ENCODE measurements at places on chromosomes 1 and 21. TPM values are rescaled to one million over a fixed set of nuclear protein-coding genes. Genes with fewer than 3 reads are reported as not detected.

Gene GJB5
- not detected for total RNA-seq

- no peaks in the 10 kb centered on the region for H3K36me3 ChIP-seq
- no peak for DNase-seq
- no peaks in the 10 kb centered on the region for H3K4me1 ChIP-seq
- no peak overlapping the region for H3K27ac ChIP-seq
- no peaks in the 10 kb centered on the region for H3K27me3 ChIP-seq
- no peak overlapping the region for H3K4me3 ChIP-seq
These were observed 79.6 kb downstream of the PDE4B start for GRCh38 chr1:65872301-65872700.

GRCh38 chr1:168614235-168614634 is 37.8 kb downstream of the XCL1 start:
- H3K4me1 ChIP-seq, result peaks cover 4% of the 10 kb centered on the region
- DNase-seq, result no peak
- H3K36me3 ChIP-seq, result no peaks in the 10 kb centered on the region
- H3K27ac ChIP-seq, result peak overlapping the region; percentile 69
- no peak overlapping the region for H3K4me3 ChIP-seq
- no peaks in the 10 kb centered on the region for H3K27me3 ChIP-seq

DNA sequence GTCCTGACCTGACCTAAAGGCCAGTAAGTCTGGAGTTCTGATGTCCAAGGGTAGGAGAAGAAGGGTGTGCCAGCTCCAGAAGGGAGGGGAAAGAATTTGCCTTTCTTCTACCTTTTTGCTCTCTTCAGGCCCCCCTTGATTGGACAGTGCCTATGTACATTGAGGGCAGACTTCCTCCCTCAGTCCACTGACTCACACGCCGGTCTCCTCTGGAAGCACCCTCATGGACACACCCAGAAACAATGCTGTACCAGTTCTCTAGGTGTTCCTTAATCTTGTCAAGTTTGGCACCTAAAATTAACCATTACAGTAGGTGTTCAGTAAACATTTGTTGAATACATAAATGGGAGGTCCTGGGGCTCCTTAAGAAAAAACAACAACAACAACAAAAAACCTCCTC is 51.0 kb upstream of the POU2F1 start:
- no peaks in the 10 kb centered on the region for H3K27me3 ChIP-seq
- no peak for DNase-seq
- no peak overlapping the region for H3K4me3 ChIP-seq
